ENCODE measurements at places on chromosomes 6 and 20. TPM values are rescaled to one million over a fixed set of nuclear protein-coding genes. Genes with fewer than 3 reads are reported as not detected.
A peak's percentile ranks its signal among the peaks of the same experiment; 100 is the strongest.

DNA sequence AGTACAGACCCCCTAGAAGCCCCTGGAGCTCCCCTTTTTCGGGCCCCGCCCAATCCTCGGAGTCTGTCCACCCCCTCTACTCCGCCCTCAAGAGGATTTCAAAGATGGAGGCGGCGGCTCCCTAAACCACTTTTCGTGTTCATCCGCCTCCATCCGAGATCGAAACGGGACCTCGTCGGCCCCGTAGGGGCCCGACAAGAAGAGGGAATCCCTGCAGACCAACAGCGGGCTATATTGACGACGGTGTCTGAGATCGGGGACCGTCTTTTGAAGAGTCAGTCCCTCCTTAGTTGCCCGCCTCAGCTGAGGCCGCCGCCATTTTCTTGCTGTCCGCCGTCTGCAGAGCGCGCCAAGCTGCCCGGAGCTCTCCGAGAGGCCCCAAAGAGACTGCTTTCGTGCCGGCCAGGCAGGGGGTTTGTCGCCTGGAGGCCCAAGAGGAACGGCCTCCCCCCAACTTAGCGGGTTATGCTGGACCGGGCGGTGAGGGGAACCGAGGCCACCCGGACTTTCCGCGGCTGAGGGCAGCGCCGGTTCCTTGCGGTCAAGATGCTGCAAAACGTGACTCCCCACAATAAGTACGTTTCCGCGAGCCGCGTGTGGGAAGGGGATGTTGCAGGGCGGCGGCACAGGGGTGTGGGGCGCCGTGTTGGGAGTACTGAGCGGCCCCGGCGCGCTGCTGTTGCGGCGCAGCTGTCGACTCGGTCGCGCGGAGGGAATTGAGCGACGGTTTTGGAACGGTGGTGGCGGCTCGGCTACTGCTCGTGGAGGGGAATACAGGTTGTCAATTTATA lies 4.2 kb downstream of the BRD2 start:
- peak; percentile 27 for DNase-seq

DNA sequence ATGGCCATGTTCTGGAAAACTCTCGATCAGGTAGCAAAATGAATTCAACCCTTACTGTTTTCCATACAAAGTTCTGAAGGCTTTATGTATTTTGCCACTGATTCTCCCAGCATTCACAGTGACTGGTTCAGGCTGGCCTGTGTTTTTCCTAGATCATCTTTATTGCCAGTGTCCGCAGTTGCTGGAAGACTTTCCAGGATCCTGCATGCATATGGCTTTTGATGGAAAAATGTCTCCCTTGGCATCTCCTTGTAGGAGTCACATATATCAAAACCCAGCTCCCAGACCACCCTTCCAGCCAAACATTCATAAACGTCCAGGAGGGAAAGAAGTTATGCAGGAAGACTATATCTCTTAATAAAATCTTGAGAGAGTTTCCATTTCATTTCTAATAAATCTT lies 588.8 kb downstream of the MAFB start:
- no peak for DNase-seq

DNA sequence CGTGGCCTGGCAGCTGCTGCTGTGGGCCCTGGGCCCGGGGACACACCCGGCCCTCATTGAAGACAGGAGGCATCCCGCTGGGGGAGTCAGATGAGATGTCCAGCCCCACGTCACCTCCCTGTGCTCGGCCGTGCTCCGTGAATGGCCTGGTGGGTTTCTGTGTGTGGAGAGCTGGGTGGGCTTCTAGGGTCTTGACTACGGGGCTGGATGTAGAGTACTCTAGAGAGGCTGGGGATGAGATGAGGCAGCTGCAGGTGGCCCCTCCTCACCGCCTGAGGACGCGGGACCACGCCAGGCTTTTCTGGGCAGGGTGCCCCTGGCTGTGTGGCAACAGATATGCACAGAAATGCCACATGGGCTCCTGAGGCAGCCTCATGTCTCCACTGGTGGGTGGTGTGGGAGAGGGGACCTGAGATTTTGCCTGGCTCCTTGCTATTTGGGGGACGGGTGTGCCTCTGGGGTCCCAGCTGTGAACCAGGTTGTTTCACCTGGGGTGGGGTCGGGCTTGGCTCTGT lies 8.4 kb upstream of the BHLHE23 start:
- DNase-seq, result no peak

GRCh38 chr6:85673198-85674139 lies 30.8 kb upstream of the SYNCRIP start:
- no peak for DNase-seq

GRCh38 chr6:2344319-2344905 lies 99.0 kb upstream of the GMDS start:
- DNase-seq, result no peak

GRCh38 chr20:48326868-48327267 lies 500.9 kb downstream of the PREX1 start:
- peak; percentile 46 for DNase-seq

- DNase-seq, result no peak
Measured at GRCh38 chr6:145891565-145891964, 72.6 kb downstream of the SHPRH start.

The MLN gene
- total RNA-seq, result not detected

DNA sequence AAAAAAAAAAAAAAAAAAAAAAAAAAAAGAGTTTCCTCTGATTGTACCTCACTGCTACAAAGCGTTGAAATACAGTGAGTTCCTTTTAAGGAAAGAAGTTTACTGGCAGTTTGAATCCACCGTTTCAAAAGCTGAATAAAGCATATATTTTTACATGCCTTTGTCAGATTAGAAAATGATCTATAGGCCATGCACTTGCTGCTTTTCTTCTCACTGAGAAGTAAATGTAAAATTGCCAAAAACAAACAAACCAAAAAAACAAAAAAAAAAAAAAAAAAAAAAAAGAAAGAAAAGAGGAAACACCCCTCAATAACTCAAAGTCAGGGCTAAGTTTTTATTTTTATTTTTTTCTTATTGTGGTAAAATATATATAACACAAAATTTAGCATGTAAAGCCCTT lies 81.9 kb downstream of the LYRM4 start:
- DNase-seq, result no peak

All from M059J (cell line).